C1 segment of cervical spinal cord (tissue), 14 donors: ENCODE measurements at places on chromosomes 7 and 10.

DNA sequence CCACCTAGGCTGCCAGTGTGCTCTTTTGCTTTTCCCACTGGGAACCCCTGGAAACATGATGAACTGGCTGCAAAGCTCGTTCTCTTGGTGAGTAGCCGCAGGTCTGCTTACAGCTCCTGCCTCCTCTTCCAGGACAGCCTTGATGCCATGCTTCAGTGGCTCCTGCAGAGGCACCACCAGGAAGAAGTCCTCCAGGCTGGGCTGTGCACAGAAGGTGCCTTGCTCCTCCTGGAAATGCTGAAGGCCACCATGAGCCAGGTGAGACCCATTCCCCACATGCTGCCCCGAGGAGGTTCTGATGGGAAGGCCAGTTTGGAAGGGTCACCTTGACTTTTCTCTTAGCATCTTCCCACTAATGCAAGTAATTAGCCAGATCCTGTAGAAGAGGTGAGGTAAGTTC, 125.8 kb downstream of the LRRC18 start:
- no peak for DNase-seq

DNA sequence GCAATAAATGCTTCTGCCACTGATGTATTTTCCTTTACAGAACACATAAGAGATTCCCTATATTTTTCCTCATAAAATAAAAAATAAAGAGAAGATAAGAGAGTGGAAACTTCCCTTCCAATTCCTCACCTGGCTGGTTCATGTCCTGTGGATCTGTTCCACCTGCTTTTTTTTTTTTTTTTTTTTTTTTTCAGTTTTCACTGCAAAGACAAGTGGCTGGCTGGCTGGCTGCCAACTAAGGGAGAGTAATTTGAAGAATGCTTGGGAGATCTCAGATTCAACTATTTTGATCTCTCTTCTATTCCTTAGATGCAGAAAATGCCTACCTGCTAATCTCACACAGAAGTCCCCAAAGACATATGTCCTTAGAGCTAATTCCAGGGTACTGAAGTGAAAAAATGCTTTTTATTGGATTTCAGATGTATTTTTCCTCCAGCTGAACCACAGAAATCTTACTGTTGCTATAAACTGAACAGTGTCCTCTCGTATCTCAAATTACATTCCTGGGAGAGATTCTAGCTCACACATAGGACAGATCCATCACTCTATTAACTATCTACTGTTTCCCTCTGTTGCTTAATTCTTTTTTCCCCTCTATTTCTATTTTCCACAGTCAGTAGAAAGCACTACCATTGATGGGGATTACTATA, 120.8 kb downstream of the NRCAM start:
- no peak for DNase-seq

DNA sequence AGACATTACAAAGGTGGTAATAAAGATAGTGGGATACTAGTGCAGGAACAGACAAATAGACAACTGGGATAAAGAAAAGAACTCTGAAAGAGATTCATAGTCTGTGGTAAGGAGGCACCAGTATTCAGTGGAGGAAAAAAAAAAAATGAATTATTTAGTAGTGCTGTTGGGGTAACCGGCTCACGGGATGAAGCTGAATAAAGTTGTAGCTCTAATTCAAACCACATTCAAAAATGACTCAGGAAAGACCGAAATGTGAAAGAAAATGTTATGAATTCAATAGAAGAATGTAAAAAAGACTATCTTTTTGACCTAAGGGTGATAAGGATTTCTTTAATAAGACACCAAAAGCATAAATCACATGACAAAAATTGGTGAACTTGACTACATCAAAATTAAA, 83.1 kb upstream of the HABP2 start:
- no peak for DNase-seq

- no peak for DNase-seq
These were observed 806.9 kb upstream of the SORCS1 start for GRCh38 chr10:107971411-107971810.

DNA sequence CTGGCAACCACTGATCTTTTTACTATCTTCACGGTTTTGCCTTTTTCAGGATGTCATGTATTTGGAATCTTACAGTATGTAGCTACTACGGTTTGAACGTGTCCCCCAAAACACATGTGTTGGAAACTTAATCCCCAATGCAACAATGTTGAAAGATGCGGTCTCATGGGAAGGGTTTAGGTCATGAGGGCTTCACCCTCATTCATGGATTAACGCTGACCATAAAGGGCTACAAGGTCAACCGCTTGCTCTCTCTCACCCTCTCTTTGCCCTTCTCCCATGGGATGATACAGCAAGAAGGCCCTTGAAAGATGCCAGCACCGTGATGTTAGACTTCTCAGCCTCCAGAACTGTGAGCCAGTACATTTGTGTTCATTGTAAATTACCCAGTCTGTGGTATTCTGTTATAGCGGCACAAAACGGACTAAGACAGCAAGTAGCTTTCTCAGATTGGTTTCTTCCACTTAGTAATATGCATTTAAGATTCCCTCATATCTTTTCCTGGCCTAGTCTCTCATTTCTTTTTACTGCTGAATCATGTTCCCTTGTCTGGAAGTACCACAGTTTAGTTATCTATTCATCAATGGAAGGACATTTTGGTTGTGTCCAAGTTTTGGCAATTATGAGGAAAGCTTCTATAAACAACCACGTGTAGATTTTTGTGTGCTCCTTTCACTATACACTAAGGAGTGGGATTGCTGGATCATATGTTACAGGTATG, 3.0 kb upstream of the CRYGN start:
- no peak for DNase-seq

DNA sequence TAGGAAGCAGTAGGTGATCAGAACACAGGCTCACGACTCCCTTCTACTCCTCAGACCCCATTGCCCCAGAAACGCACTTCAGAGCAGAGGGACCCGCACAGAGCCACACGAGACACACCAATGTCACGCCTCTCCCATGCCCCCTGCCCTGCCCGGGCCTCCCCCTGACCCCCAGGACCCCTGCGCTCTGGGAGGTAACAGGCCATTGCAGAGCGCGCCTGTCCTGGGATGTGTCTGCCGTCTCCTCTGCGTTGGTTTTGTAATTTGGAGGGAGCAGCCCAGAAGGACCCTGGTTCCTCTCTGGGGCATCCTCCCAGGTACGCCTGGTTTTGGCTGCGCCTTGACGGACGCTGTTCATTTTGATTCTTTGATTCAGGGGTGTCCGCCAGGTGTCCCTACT, 85.4 kb downstream of the UNCX start:
- DNase-seq: no peak

GRCh38 chr7:25389489-25390106, 161.3 kb upstream of the NPVF start:
- DNase-seq: peak; percentile 12

DNA sequence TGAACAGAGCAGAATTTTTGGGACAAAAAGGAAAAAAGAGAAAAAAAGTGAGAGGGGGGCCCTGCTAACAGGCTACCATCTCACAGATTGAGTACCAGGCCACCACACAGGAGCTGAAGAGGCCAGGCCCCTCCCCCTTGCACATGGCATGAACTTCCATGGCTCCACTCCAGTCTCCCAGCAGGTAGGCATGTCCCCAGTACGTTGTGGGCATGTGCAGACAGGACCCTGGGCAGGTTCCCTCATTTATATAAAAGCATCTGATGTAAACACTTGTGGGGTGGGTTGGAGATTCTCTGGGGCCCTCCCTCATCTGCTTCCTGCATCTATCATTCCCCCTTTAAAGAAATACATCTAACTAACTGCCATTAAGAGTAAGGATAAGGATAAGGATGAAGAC, 45.0 kb upstream of the AKR1C1 start:
- DNase-seq: no peak

GRCh38 chr7:127587663-127588018, 570 bp upstream of the ARF5 start:
- DNase-seq: no peak

GRCh38 chr7:3338161-3338560, 37.1 kb downstream of the SDK1 start:
- no peak for DNase-seq

DNA sequence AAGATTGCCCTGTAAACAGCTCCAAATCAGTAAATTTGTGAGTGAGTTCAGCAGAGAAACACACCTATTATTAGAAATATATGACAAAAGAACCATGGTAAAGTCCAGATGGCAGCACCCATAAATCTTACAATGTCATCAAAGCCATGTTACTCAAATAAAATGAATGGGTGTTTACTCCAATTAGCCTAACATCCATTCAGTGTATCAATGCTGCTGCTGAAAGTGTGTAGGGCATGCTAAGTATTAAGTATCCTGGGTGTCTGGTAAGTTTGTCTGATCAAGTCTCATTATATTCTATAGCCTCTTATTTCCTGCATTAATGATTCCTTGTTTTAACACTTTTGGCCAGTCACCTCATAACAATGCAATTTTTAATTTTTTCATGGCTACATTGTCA, 185.5 kb upstream of the STEAP4 start:
- no peak for DNase-seq

DNA sequence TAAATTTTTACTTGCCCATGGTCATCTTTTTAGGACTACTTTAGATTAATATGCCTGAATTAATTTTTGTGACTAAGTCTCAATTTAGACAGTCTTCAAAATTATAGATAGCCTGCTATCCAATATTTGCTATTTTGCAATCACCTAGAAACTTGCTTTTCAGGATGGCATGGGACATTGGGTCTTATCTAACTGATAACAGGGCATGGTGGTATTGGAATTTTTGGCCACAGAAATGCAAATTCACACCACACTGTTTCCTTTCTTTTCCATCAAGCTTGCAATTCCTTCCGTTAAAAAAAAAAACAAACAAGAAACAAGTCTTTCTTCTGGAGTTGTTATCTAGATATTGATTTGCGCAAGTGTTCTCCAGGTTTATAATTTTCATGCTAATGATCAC, 8.8 kb downstream of the ARL5B start:
- DNase-seq: no peak

GRCh38 chr10:12981570-12981969, 19.9 kb downstream of the CCDC3 start:
- no peak for DNase-seq

- no peak for DNase-seq
These were observed 179.7 kb upstream of the CDCA7L start for GRCh38 chr7:22125436-22125835.

DNA sequence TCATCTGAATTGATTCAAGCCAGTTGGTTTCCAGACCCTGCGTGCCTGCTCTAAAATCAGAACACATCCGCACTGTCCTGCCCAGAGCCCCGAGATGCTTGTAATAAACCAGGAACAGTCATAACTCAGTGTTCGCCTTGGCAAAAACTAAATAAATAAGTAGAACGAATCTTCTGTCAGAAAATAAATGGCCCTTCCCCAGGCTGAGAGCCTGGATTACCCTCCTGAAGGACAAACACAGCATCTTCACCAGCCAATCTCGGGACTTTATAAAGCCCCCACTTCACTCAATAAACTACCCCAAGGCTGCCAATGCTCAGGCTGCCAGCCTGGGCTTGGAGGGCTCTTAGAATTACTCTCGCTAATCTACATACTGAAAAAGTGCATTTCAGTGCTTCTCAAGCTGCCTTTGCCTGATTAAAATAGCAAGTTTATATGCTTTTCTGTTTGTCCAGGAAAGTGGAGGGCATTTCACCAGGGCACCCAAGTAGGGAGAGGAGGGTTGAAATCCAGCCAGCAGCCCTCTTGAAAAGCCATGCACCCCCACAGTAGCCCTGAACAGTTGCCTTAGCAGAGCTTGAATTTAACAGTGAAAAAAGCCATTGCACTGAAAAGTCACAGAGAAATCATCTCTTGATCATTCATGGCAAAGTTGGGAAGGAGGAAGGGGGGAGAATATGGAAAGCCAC, 136.6 kb downstream of the CALN1 start:
- DNase-seq: no peak

DNA sequence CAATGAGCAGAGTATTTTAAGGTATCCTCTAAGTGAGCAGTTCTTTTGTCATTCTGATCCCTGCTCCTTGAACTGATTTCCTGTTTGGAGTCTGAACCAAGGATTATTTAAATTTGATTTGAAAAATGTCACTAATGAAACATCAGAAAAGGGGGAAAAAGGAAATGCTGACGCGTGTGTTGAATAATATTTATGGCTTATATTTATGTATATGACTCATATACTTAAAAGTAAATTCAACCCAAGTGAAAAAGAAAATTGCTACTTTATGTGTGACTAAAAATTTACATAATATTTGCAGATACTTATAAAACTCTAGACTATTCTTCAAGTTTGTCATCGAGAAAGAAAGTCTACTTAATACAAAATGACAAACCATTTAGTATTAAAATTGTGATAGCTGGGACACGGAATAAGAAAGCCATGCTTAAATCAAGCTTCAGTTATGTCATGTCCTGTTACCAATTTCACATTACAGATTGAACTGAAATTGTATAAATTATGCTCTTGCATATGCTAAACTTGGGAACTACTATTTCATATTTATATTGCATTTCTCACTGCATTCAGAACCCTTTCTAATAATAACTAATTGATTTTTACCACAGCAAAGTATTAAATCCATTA, 649.9 kb downstream of the MAGI2 start:
- no peak for DNase-seq
